ENCODE measurements at places on chromosomes 3 and 15. TPM values are rescaled to one million over a fixed set of nuclear protein-coding genes. Genes with fewer than 3 reads are reported as not detected.

GRCh38 chr15:62906627-62907026, 135.9 kb upstream of the TPM1 start:
- no peak for DNase-seq

GRCh38 chr15:85622221-85622831, 172.4 kb downstream of the KLHL25 start:
- DNase-seq: no peak

GRCh38 chr3:194339840-194340239, 11.3 kb downstream of the CPN2 start:
- no peak for DNase-seq

- no peak for DNase-seq
Observed at GRCh38 chr3:21785765-21786437, 34.9 kb upstream of the ZNF385D start.

DNA sequence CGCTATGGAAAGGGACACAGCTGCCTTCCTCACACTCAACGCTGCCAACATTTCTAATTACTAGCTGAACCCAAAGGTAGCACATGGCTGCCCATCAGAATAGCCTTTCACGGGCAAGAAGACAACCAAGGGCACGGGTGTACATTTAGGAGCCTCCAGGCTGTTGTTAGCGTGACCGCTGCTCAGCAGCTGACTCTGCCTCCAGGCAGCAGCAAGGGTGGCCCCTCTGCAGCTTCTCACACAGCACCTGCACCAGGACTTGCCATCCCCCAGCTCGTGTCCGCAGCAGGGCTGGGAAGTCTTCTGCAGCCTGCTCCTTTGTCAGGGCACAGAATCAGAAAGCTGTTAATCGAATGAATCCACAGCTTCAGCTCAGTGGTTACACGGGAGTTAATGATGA, 146.8 kb downstream of the ADAMTS17 start:
- no peak for DNase-seq

The DAG1 gene
- 54.4 TPM for total RNA-seq

Data from adrenal gland (tissue), 19 donors.